Stimulated activated CD8-positive, alpha-beta memory T cell treated with anti-CD3 and anti-CD28 coated beads, Interleukin-4, amount 100 ng/mL, for 1 hour (primary cell): ENCODE measurements at places on chromosomes 2 and 18.

- DNase-seq, result no peak
Measured at GRCh38 chr2:18932853-18933252, 343.5 kb upstream of the NT5C1B start.

- DNase-seq, result no peak
Measured at GRCh38 chr2:111954602-111955332, 56.4 kb downstream of the MERTK start.

- DNase-seq, result no peak
Measured at GRCh38 chr2:220980966-220981675, 591.0 kb downstream of the EPHA4 start.

DNA sequence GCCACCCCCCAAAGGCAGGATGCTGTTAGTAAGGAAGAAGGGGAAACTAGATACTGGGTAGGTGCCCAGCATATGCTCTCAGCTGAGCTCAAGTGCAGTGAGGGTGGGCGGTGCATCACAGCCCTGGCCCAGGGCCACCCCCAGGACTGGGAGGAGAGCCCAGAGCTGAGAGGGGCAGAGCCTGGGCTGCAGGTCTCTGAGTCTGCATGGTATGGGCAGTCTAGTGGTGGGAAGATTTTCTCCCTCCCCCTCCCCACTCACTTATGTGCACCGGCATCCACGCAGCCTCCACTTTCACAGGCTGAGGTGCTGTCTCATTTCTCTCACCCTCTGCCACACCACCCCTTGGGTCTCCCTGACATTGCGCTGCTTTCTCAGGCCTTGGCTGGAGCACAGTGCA, 48.5 kb upstream of the CAB39 start:
- no peak for DNase-seq

DNA sequence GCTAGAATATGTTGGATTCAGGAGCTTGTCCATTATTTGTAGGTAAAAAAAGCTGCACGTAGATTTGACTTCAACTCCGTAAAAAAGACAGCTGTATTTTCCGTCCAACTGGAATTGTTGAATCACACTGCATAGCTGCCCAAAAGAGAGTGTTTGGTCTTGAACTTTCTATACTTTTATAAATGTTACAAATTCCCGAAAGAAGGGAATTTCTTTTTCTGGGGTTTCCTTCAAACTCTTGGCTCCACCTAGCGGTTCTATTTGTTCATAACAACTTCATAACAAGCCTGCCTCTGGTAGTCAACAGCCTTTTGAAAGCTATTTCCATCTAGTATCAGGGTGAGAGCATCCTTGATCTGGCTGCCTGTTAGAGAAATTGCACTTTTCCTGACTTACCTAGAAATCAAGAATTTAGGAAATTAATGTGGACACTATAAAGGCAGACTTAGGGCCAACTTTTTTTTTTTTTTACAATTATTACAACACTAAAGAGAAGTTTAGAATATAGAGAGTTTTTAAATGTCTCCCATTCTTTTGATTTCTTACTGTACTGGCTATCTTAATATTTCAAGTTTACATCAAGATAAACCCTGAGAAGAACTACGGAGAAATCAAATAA, 48.1 kb downstream of the TMEM185B start:
- DNase-seq, result no peak

GRCh38 chr18:54880395-54881105, 52.3 kb downstream of the RAB27B start:
- no peak for DNase-seq

- no peak for DNase-seq
Measured at GRCh38 chr2:55621802-55622201, 4.4 kb upstream of the PPP4R3B start.

DNA sequence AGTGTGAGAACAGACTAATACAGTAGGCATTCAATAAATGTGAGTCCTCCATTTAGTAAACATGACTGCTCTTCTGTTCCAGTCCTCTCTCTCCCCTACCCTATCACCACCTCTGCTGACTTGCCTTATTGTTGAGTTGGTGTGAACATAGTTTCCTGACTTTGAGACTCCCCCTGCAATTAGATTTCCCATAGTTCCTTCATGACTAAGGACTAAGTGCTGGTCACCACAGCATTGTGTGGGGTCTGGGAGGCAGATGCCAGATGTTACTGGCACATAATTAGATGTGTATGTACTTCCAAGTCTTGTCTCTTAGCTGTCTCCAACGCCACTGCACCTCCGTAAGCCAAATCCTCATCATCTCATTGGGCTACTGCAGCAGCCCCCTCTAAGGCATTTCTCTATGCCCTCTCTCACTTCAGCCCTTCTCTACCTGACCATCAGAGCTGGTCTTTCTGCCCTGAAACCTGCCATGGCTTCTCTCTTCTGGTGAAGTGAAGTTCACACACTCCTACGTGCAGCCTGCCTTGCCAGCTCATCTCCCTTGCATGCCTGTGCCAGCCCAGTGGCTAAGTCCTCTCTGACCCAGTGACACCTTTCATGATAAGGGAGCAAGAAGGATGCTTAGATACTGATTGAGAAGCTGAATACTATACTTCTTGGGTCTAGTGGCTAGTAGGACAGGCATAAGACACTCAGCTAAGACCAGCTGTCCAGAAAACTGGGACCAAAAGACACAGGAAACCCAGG, 81.6 kb upstream of the ALPP start:
- DNase-seq, result no peak

GRCh38 chr2:122070241-122070731, 314.8 kb downstream of the TSN start:
- DNase-seq, result no peak

DNA sequence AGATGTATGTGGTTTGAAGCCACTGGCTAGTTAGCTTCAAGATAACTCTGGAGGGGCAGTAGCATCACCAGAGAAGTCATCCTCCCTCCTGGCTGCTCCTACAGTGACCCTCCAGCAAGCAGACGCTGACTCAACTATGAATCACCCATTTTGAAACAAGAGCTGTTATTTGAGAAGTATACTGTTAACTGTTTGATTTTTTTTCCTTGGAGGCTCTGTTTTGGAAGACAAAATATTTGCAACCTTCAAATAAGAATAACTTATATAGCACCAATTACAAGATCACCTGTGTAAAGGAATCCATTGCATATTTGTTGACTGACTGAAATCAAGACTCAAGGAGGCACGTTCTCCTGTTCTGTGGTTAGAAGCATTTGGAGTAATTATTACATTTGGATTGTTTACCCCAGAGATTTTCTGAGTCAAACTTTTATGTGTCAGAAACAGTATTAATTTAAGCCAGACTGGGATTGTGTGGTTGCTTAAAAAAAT, 313.8 kb downstream of the MTX2 start:
- no peak for DNase-seq

DNA sequence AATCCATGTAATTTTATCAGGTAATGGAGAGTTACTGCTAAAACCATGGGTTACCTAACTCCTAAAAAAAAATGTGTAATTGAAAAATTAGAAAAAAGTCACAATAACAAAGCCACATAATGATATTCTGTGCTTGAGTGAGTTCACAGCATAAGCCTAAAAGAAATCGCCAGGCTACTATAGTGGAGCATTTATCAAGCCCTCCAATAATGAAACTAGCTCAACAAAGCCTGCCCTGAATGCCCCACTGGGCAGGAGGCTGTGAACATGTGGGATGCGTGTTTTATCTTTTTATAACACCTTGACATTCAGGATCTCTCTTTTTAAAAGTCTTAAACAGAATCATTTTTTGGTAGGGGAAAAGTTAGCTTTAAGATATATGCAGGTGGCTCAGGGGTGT, 86.3 kb downstream of the KCTD18 start:
- no peak for DNase-seq

GRCh38 chr2:106638043-106638442, 150.9 kb downstream of the CD8B2 start:
- no peak for DNase-seq

GRCh38 chr2:12270876-12271588, 445.7 kb upstream of the TRIB2 start:
- DNase-seq, result no peak

DNA sequence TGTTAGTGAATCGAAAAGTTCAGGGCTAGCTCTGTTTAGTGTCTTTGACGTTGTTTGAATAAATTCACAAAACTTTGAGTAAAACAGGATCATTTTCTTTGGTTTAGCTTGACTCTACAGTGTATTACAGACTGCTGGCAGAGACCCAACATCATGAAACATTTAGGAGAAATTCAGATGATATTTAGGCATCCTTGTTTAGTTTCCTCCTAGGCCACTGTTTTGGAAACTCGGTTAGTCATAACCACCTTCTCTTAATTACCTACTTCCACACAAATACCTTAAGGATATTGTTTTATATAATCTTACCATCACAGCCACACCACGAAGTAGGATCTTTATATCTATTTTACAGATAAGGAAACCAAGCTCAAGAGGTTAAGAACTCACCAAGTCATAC, 7.8 kb downstream of the LIMS1 start:
- no peak for DNase-seq

DNA sequence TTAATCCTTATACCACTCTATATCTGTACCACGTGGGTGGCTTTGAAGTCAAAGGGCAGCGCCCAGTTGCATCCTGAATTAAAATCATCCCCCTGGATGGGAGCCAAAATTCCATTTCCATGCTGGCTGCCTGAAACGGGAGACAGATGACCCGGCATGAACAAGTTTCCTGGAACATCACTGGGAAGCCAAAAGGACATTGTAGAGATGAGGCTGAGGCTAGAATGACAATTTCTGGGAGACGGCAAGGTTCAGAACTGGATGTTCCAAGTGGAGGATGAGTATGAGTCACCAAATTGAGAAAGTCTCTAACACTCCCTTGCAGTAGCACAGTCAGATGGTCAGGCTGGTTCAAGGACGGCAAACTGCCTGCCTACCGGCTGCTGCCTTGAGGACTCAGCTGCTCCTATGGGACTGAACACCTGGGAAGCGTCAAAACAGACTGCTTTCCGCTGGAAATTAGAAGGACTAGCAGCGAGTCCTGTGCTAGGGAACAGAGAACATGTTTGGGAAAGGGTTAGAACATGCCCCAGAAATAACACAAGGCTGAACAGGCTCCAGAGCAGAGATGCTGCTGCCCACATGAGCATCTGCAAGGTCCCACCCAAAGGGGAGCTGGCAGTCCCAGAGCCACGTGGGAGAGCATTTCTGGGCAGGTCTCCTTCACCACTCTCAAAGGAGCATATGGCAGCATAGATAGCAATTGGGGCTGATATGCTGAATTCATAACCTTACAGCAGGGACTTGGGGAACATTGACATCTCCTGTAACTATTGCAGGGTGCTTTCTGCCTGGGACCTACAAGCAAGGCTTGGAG, 32.0 kb downstream of the YPEL5 start:
- DNase-seq, result no peak

GRCh38 chr2:152493417-152493816, 158.4 kb downstream of the FMNL2 start:
- no peak for DNase-seq

DNA sequence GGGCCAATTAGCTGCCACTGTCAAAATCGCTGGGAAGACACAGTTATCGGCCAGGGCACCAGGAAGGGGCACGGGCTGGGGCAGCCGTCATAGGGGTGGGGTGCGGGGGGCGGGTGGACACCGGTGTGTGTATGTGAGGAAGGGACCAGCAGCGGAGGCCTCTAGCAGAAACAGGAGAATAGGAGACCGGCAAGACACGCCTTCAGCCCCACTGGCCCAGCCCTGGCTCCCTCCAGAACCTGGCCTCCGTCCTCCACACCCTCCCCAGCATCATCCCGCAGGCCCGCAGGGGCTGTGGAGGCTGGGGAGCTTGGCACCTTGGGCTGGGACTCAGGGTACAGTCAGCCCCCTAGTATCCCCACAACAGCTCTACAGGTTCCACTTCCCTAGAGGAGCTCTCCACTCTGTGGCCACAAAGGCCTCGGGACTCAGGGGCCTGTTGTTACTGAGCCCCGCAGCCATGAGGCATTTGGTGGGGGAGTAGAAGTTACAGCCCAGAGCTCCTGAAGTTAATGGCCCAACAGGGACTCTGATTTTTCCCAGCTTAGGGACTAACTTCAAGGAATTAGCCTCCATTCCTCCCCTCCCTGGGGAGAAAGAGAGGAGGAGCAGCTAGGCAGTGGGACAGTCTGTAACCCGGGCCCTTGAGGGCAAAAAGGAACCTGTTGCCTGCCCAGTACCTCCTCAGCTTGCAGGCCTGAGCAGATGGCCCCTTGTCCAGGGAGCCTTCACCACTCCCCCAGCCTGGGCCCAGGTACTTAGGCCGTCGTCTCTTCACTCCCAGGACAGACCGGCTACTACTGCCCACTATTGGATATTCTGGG, 19.9 kb downstream of the SH2D6 start:
- DNase-seq, result no peak

DNA sequence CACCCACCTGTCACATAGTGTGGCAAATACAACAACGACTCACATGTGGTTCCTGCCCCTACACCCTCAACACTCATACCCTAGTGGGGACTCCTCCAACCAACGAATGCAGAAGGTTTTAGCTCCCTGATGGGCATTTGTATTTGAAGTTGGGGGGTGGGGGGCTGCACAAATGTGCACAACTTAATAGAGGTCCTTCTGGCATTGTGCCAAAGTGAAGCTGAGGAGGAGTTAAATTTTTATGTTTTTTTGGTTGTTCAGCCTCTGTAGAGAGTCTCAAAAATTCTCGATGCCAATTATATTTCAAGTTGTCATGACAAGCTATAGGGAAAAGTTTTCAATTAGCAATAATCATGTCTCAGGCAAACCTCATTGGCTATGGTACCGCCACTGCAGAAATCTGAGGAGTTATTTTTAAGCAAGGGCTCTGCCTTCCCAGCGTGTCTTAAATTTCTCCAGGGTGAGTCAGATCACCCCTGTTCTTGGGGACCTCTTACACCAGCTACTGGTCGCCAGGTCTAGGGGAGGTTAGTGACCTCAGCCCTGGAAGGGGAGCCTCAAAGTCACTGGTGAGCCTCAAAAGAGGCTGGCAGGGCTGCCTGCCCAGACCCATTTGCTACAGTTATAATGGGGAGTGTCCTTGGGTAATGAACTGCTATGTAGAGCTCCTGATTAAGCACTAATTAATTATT, 102.7 kb upstream of the TAF1B start:
- no peak for DNase-seq

DNA sequence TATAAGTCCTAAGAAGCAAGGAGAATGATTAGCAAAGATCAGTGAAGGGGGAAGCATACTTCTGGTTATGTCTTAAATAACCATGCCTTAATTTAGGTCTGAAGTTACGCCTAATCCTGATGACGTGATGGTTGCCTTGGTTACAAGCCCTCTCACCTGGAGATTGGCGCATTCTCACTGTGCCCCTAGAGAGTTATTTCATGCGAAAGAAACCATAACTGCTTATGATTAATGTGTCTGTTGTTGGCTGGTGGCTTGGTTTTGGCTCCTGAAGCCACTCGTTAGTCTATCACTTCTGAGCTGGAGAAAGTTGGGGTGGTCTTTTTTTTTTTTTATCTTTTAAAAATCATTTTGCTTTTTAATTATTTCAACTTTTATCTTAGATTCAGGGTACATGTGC, 47.0 kb downstream of the TNFRSF11A start:
- DNase-seq, result no peak
